ENCODE measurements at places on chromosomes 5 and 9.

- DNase-seq: no peak
Observed at GRCh38 chr9:132356324-132356924, 1.6 kb upstream of the SETX start.

DNA sequence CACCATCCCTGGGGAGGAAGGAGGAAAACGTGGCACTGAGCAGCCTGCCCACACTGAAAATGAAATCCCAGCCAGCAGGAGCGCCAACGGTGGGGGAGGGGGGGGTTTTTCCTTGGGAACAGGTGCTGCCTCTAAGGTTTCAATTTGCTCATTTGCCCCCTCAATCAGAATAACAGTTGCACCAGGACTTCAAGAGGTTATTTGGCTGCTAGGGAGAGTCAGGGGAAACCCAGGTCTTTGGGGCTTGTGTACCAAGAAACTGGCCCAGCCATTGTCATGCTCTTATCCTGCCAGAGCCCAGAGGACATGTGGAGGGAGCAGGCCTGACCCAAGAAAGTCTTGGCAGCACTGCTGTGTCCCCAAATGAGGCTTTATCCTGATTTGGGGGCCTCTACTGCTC, 66.5 kb downstream of the NDFIP1 start:
- DNase-seq: no peak

DNA sequence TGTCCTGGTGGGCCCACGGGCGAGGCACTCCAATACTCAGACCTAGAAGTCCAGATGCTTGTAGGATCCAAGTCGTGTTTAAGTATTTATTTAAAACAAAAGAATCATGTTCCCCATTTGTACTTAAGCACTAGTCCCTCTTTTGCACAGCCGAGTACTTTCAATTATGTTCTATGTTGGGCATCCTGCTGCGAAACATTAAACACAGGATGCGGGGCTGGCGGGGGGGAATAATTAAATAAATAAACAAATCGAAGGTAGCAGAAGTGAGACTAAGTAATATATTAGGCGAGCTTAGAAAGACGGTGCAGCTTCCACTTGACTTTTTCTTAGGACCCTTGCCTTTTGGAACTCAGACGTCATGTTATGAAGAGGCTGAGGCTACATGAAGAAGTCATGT, 1129.2 kb upstream of the ACO1 start:
- no peak for DNase-seq

DNA sequence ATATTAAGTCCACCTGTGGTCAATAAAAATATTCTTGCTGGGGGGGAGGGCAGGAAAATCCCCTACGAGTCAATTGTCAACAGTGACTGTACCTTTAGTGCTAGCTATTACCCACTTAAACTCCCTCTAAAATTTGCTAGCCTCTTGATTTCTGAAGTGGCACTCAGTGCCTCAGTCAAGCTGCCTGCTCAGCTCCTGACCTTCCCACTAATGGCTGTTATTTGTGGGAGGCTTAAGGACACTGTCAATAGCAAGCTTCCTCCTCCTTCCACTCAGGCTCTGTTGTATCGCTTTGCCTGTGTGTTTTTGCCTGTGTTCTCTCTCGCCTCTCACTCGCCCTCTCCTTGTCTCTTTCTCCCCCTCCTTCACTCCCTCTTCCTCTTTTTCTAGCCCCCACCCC, 140.8 kb downstream of the BNC2 start:
- no peak for DNase-seq

- DNase-seq: no peak
Observed at GRCh38 chr5:14702238-14702839, 37.8 kb downstream of the OTULIN start.

DNA sequence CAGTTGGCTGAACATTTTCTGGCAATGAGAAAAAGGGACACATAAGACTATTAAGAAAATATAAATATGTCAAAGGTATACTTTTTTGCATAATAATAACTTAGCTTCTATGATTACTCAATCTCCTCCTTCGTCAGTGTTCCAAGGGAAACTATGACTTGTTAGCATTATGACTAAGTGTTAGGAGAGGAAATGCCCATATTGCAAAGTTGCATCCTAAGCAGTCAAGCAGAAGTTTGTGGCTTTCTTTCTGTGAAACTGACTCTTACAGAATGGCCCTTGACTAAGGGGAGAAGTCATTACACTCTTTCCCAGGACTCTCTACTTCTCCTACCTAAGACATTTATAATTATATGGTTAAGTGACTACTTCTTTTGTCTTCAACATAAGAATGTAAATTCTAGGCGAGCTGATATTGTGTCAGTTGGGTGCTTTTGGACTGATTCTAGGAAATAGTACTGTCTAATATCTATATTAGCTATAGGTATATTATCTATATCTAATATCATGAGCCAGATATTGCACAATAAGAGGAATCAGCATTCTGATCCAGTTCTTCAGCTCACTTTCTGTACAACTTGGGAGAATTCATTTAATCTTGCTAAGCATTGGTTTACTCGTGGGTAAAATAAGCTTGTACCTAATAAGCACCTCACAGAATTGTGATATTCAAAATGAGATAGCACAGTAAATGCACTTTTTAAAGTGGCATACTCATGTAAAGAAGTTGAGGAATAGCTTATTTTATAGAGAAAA, 16.4 kb upstream of the SPINK6 start:
- DNase-seq: no peak

GRCh38 chr5:169094586-169095409, 206.1 kb downstream of the SLIT3 start:
- no peak for DNase-seq

DNA sequence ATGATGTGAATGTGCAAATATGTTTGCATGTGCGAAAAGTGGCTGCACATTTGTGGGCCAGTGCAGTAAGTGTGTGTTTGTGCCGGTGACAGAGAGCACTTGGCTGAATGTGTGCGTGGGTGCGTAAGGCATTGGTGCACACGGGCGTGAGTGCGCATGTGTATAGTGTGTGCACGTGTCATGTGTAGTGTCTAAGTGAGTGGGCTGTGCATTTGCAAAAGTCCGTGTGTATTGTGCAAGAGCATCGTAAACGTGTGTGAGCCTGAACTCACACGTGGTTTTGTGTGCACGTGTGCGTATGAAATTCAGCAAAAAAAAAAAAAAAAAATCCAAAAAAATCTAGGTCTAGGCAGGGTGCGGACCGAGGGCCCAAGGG, 6.5 kb upstream of the EBF1 start:
- no peak for DNase-seq

- DNase-seq: no peak
Observed at GRCh38 chr9:92522983-92523970, 12.5 kb downstream of the ECM2 start.

- DNase-seq: no peak
Observed at GRCh38 chr5:147985608-147986007, 78.2 kb upstream of the SPINK5 start.

- peak; percentile 55 for DNase-seq
Observed at GRCh38 chr9:98074115-98074990, 17.8 kb downstream of the NANS start.

DNA sequence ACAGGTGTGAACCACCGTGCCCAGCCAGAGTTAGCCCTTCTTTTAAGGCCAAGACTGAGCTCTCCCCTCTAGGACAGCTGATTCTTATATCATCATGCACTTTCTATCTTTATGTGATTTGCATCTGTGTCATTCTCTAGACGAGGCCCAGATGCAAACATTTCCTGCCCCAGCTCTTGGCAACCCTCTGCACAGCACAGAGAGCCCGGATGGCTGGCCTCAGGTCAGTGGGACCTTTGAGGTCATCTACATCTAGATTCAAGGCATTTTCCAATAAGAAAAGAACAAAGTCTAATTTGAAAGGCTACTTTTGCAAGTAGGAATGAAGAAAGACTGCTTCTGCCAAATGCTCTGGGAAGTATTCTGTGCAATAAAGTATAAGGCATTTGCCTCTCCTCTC, 109.0 kb upstream of the DAB2 start:
- no peak for DNase-seq
